Kidney (tissue), 22 donors: ENCODE measurements at places on chromosomes 3 and 15. TPM values are rescaled to one million over a fixed set of nuclear protein-coding genes. Genes with fewer than 3 reads are reported as not detected.

DNA sequence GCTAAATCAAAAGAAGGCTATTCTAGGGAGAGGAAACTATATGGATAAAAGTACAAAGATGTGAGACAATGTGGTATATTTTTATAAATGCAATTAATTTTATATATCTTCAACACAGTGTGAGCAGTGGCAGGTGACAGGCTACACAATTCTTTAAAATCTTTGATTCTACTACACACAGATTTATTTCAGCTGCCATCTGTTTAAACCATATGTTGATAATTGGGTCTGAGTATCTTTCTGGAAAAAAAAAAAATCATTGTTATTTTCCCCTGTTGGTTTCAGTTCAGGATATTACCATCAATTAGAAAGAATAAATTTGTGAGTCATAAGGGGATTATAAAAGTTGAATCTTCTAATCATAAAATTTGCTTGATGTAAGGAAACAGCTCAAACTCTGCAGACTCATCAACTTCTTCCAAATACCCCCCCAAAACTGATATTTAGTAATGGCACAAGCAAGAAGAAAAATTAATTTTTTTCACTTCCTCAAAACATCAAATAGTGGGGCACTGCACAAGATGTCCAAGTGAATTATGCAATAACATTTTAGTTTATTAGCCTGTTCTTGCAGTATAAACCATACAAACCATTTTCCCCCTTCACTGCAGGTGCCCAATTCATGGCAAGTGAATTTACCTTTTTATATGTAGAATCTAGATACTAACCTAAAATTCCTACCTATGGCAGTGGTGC, 12.0 kb downstream of the PIERCE2 start:
- no peak for DNase-seq
- no peaks in the 10 kb centered on the region for H3K36me3 ChIP-seq
- H3K27me3 ChIP-seq = no peaks in the 10 kb centered on the region
- no peak overlapping the region for H3K27ac ChIP-seq

GRCh38 chr15:92492551-92493115, 99.0 kb downstream of the ST8SIA2 start:
- no peaks in the 10 kb centered on the region for H3K27me3 ChIP-seq
- H3K36me3 ChIP-seq = no peaks in the 10 kb centered on the region
- DNase-seq = no peak
- H3K4me1 ChIP-seq = no peaks in the 10 kb centered on the region

- no peaks in the 10 kb centered on the region for H3K36me3 ChIP-seq
- no peak overlapping the region for H3K27ac ChIP-seq
- no peak overlapping the region for H3K4me3 ChIP-seq
Observed at GRCh38 chr3:111769992-111770352, 89.1 kb upstream of the PHLDB2 start.

DNA sequence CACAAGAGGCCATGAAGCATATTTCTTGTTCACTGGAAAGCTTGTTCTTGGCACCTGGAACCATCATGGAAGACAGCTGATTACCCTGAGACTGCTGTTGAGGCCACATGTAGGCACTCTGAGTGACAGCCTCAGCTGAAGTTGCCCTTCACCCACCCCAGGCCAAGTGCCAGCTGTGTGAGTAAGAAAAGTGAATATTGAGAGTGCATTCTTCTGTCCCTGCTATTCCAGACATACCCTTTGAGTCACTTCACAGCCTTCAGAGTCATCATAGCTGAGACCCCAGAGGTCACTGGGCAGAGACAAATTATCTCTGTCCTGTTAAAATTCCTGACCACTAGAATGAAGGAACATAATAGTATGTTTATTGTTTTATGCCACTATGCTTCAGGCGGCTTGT, 79.6 kb downstream of the NFKBIZ start:
- no peaks in the 10 kb centered on the region for H3K27me3 ChIP-seq
- H3K36me3 ChIP-seq = no peaks in the 10 kb centered on the region
- H3K27ac ChIP-seq = no peak overlapping the region
- H3K4me1 ChIP-seq = no peaks in the 10 kb centered on the region
- DNase-seq = no peak

GRCh38 chr3:40593351-40593750, 68.6 kb downstream of the ZNF621 start:
- H3K27me3 ChIP-seq = no peaks in the 10 kb centered on the region
- no peak overlapping the region for H3K27ac ChIP-seq
- no peaks in the 10 kb centered on the region for H3K36me3 ChIP-seq
- H3K4me3 ChIP-seq = no peak overlapping the region
- no peak for DNase-seq
- no peaks in the 10 kb centered on the region for H3K4me1 ChIP-seq

Gene XCR1
- polyA plus RNA-seq = not detected
